ENCODE measurements at places on chromosomes 2 and 18.

GRCh38 chr2:80499095-80499494, 194.5 kb upstream of the LRRTM1 start:
- DNase-seq = peak; percentile 55

DNA sequence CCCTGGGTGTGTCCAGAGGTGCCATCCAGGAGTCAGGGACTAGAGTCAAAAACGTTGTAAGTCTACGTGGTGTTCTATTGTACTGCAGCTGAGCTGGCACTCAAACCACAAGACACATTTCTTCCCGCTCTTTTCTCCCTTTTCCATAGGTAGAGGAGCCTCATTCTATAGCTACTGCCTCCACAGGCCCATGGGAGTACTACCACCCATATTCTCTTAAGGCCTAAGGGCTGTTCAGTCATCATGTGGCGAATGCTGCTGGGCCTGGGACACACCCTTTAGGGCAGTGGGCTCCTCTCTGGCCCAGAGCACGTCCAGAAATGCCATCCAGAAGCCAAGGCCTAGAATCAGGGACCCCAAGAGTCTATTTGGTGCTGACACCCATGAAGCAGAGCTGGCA, 1271.7 kb downstream of the CNTNAP5 start:
- DNase-seq = no peak

- DNase-seq = no peak
Observed at GRCh38 chr2:234666911-234667310, 170.0 kb upstream of the ARL4C start.

DNA sequence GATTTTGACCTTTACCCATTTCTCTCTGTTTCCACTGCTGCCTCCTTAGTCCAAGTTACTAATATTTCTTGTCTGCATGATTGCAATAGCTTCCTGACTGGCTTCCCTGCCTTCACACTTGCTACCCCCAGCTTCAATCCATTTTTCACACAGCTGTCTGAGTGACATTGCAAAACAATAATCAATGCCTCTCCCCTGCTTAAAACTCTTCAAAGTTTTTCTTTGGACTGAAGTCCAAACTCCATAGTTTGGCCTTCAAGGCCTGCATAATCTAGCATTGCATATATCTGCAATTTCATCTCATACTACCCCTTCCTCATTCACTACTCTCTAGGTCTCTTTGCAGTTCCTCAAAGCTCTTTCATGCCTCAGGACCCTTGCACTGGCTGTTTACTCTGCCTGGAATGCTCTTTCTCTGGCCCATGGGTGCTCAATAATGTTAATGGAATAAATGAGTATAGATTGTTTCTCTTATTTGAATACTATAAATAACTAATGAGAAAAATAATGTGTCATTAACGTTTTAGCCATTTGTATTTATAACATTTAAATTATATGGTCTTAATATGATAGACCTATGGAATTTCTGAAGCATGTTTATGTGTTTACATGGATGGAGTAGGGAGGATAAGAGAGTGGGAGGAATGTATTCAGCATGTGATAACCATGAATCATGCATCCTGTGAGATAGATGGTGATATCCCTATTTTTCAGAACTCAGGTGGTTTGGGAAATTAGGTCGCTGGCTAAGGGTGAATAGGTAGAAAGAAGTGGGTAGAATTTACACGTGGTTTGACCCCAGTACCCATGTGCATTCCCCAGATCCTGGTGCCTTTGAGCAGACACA, 5.7 kb upstream of the TMEM178A start:
- DNase-seq = no peak

DNA sequence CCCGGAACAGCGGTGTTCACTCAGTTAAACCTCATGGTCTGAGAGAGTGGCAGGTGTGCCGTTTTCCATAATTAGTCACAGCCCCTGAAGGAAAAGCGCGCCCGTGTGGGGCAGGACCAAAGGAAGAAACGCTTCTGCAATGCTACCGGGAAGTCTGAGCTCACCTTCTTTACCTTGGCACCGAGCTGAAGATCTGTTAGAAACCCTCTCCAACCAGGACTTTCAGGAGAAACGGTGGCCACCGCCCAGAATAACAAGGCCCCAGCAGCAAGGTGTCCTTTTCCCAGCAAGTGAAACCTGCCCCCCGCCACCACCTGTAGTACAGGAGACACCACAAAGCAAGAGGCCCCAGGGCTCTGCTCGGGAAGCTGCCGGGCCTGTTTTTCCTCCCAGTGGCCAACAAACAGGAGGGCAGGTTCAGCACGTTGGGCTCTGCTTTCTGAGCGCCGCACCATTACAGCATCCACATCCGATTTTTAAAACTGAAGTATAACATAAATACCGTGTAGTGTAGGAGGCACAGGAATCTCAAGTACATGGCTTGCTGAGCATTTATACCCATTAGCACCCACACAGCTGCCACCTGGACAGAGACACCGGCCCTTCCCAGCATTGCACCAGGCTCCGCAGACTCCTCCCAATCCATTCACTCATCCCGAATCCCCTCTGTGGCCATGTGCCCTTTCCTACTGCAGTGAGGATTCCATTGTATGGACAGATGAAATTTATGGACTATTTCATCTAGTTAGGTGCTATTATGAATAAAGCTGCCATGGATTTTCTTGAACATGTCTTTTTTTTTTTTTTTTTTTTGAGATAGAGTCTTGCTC, 121.8 kb upstream of the RIOK3 start:
- no peak for DNase-seq

DNA sequence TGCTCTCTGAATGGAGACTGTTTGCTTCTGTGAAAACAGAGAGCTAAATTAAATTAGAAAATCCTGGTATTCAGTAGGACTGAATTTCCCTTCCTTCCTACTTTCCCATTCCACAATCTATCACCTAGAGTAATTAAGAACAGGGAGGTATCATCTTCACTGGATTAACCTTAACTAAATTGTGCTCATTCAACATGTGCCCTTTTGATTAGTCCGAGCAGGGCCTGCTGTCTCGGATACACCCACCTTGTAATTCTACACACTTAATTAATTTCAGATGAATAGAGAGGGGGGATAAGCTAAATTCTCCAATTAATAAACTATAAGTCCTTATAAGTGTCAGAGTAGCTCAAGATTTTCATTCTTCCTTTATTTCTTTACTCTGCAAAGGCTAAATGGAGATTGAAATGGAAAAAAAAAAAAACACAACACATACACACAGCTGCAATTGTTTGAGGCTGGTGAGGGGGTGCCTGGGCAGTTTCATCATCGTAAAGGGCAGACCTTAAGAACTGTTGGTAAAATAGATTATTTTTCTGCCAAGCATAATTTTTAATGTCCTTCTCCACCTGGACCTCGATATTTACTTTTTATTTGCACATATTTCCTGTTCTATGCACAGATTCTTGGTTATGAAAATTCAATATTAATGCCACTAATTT, 157.1 kb upstream of the SIX2 start:
- no peak for DNase-seq

DNA sequence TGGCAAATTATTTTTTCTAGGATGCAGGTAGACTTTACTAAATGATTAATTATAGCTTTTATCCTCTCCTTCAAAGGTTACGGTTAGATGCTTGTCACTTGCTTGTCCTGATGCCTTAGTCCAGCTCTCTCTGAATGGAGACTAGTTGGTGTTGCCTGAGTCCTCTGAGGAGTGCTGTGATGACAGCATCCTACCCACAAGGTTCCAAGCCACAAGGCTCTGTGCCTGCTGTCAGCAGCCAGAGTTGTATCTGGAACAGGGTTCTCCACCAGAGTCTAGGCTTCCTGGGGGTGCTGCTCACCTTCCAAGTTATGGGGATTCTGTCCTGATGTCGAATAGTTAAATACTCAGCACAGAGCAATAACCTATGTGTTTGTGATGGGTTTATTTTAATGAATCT, 125.7 kb downstream of the GALNT1 start:
- no peak for DNase-seq

- no peak for DNase-seq
Observed at GRCh38 chr2:12806549-12807242, 90.0 kb downstream of the TRIB2 start.

- DNase-seq = no peak
Observed at GRCh38 chr2:188766471-188766856, 207.7 kb upstream of the COL3A1 start.

GRCh38 chr2:213079756-213080155, 71.7 kb downstream of the IKZF2 start:
- peak; percentile 6 for DNase-seq

- no peak for DNase-seq
Observed at GRCh38 chr18:30465096-30465495, 577.4 kb downstream of the DSC3 start.

- DNase-seq = no peak
Observed at GRCh38 chr2:18136881-18137475, 258.5 kb downstream of the KCNS3 start.

GRCh38 chr2:186339716-186340115, 146.3 kb upstream of the ZC3H15 start:
- no peak for DNase-seq

GRCh38 chr18:11274144-11274794, 124.9 kb upstream of the PIEZO2 start:
- no peak for DNase-seq

- no peak for DNase-seq
Observed at GRCh38 chr2:12244070-12244469, 472.7 kb upstream of the TRIB2 start.

DNA sequence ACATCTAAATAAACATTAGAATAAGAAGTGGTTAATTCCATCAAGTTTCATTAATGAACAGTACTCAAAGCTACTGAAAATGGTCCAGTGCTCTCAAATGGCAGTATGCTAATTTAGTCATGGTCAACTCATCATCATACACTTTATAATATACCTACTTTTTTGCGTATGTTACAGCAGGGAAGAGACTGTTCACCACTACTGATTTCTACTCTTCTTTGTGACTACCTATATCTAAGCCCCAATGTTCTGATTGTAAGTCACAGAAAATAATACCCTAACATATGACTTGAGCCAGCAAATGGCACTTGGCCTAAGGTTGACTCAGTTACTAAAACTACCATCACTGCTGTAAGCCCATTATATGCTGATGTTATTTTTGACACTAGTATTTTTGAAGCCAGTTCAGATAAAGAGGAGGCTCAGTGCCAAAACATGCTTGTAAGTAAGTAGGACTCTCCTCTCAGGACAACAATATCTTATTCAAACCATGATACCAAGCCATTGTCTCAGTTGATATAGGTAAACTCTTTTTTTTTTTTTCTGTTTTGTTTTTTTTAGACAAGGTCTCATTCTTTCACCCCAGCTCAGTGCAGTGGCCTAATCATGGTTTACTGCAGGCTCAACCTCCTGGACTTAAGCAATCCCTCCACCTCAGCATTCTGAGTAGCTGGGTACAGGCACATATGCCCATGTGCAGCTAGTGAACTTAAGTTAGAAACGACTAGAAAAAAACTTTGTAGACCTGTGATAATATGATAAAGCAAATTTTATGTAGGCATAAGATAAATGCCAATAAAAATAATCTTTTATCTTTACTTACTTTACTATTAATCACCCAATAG, 266.9 kb downstream of the ZNF385B start:
- DNase-seq = no peak

- no peak for DNase-seq
Observed at GRCh38 chr2:127085317-127085681, 21.7 kb downstream of the BIN1 start.

- DNase-seq = no peak
Observed at GRCh38 chr2:100248044-100248330, 74.3 kb downstream of the LONRF2 start.

DNA sequence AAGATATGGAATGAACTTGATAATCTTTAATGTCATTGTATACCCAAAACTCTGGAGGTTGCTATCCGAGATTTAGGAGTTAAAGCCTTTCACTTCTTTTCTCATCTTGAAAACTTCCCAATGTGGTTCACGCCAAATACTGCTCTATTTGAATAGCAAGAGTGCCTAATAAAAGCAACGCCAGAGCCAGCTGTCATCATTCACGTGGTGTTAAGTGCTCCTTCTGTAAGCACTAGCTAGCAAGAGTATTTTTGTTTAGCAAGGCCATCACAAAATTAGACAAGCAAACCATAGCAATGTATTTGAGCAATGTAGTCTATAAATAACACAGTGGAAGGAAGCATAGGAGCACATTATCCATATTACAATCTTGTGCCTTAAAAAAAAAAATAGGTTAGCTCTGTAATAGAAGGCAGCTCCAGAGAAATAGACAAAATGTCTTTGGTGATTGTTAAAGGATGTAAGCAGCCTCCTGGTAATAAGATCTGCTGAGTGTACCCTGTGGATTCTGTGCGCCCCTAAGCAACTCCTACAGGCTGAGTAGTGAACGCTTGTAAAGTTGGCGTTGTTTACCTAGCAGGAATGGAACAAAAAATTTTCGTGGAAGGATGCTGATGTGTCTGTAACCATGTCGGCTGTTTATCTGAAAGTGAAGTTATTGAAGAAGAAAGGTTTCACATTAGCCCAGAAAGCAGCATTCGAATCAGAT, 518.0 kb downstream of the CNTNAP5 start:
- peak; percentile 29 for DNase-seq

GRCh38 chr2:240701736-240702639, 10.3 kb downstream of the AQP12A start:
- no peak for DNase-seq

- no peak for DNase-seq
Observed at GRCh38 chr2:238578256-238578655, 151.5 kb downstream of the ASB1 start.

DNA sequence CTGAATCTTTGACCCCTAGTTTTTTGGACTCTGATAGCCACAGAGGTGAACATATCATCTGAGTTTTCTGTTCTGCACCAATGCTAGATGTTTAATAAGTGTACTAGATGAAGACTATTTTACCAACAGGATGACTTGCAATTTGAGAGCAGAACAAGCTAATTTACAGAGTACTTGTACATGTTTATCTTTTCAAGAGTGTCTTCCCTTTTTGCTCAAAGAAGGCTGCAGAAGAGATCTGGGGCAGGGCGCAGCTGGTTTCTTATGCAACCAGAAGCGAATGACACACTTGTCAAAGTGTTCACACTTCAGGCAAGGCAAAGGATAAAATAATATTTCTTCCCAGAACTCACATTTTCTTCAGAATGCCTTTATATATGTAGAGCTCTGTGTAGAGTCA, 86.0 kb downstream of the VWA3B start:
- DNase-seq = no peak

DNA sequence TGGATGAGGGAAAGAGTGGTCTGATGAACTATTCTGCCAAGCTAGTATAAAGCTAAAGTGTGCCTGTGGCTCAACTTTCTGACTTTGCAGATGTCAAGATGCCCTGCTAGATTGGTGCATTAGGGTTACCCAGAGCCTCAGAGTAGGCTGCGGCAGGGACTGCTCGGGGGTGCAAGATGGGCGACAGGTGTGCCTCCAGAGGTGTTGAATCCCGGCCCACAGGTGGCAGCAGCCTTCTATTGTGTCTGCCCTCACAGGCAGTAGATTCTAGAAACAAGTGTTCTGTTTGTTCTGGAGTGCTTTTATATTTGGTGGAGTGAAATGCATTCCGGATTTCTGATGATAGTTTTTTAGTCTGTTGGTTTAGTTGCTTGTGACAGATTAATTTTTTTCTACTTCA, 131.6 kb upstream of the IL1R2 start:
- no peak for DNase-seq

Measured in NCI-H2081 (cell line).